ENCODE measurements at places on chromosomes 13 and 19. TPM values are rescaled to one million over a fixed set of nuclear protein-coding genes. Genes with fewer than 3 reads are reported as not detected.

GRCh38 chr19:45667620-45668341 lies at the start of gene GIPR:
Gene GIPR (plus strand): TSS chr19:45668221. CDS start chr19:45669521, 1,300 bp downstream.
- H3K36me3 ChIP-seq = no peaks in the 10 kb centered on the region
- no peak for DNase-seq
- H3K4me1 ChIP-seq = no peaks in the 10 kb centered on the region
- H3K27ac ChIP-seq = no peak within 1 kb of the TSS

DNA sequence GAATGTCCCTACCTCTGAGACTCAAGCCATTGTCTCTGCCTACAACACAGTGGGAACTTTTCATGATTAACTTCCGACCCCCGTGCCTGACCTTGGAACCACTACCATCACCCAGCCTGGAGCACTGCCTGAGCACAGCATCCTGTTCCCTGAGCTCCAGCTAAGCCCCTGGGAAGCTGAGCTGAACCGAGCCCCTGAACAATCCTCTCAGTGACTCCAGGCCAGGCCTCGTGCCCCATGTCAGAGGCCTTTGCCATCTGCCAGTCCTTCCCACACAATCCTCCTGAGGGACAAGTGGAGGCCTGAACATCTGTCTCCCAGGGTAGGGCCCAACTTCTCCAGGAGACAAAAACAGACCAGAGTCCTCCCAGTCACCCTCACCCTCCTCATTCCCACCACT lies 17.5 kb downstream of the CEACAM3 start:
- H3K4me1 ChIP-seq = no peaks in the 10 kb centered on the region
- no peaks in the 10 kb centered on the region for H3K36me3 ChIP-seq
- H3K27ac ChIP-seq = no peak overlapping the region
- no peak for DNase-seq

DNA sequence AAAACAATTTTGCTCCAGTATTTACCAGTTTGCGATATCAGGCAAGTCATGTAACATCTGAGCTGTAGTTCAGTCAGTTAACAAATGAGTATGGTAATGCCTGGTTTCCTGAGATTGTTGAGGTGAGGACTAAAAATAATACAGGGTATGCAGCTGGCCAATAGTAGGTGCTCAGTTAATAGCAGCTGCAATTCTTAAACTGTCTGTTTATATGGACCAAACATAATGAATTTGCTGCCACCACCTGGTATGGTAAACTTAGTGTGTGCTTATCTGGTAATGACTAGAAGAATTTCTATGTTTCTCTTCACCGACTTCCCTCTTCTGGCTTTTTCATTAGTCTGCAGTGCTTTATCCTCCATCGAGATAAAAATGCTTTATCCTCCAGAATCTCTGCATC lies 9.1 kb downstream of the ZMYM2 start:
- no peaks in the 10 kb centered on the region for H3K27me3 ChIP-seq
- peaks cover 10% of the 10 kb centered on the region for H3K4me1 ChIP-seq
- no peak overlapping the region for H3K27ac ChIP-seq
- DNase-seq = no peak

GRCh38 chr13:110498327-110498726 lies 63.2 kb downstream of the RAB20 start:
- H3K36me3 ChIP-seq = no peaks in the 10 kb centered on the region
- H3K4me1 ChIP-seq = no peaks in the 10 kb centered on the region
- no peak overlapping the region for H3K27ac ChIP-seq
- no peaks in the 10 kb centered on the region for H3K27me3 ChIP-seq
- no peak for DNase-seq

- H3K27me3 ChIP-seq = no peaks in the 10 kb centered on the region
- H3K36me3 ChIP-seq = no peaks in the 10 kb centered on the region
- peak; percentile 86 for DNase-seq
- H3K4me3 ChIP-seq = peak overlapping the region; percentile 30
- peak overlapping the region; percentile 89 for H3K27ac ChIP-seq
Measured at GRCh38 chr19:13018035-13018914, 23.0 kb downstream of the NFIX start.

- DNase-seq = no peak
- H3K36me3 ChIP-seq = no peaks in the 10 kb centered on the region
- no peak overlapping the region for H3K27ac ChIP-seq
- H3K4me1 ChIP-seq = no peaks in the 10 kb centered on the region
- H3K27me3 ChIP-seq = no peaks in the 10 kb centered on the region
- no peak overlapping the region for H3K4me3 ChIP-seq
Measured at GRCh38 chr13:80742033-80742432, 401.1 kb upstream of the SPRY2 start.

DNA sequence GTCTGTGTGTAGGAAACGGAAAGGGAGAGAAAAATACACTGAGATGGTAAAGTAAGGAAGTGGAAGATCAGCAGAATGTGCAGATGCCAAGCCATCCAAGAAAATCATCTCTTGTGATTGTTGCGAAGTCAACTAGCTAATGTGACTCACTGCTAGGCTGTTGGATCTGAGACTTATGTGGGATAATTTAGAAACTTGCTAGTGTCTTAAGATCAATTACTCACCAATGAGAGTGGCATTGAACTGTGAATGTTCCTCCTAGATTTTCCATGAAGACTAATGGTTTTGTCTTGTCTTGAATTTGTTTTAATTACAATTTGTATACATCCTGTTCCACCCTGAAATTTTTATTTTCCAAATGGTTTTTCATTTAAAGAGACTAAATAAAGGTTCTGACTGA lies 771.6 kb downstream of the EFNB2 start:
- no peaks in the 10 kb centered on the region for H3K4me1 ChIP-seq
- H3K27me3 ChIP-seq = no peaks in the 10 kb centered on the region
- H3K4me3 ChIP-seq = no peak overlapping the region
- DNase-seq = no peak
- no peak overlapping the region for H3K27ac ChIP-seq

RXFP2 gene
- total RNA-seq = not detected

PRDX2 gene
- 201 TPM for total RNA-seq

ZNF420 gene
- 17.8 TPM for total RNA-seq

PCDH9 gene
- 1.5 TPM for total RNA-seq

DKKL1 gene
- total RNA-seq = 0.22 TPM

Data from ovary (tissue), 10 donors.